Urinary bladder (tissue), 4 donors: ENCODE measurements at places on chromosomes 6 and 20. TPM values are rescaled to one million over a fixed set of nuclear protein-coding genes. Genes with fewer than 3 reads are reported as not detected.

Gene SCAND1
- 17.9 TPM for total RNA-seq

Gene PACRG
- 5.6 TPM for total RNA-seq

Gene BHLHE23
- 0.26 TPM for total RNA-seq

Gene SLC13A3
- total RNA-seq: 5.4 TPM

Gene IPCEF1
- total RNA-seq: 3.0 TPM

Gene SNAP91
- 5.2 TPM for total RNA-seq

Gene OR2J3
- not detected for total RNA-seq

Gene ASIP
- not detected for total RNA-seq

Gene FAM217A
- total RNA-seq: not detected

Gene SNX5
- 138 TPM for total RNA-seq

Gene LRFN2
- total RNA-seq: 0.11 TPM

Gene KATNA1
- total RNA-seq: 28.8 TPM

Gene NDUFAF5
- 18.8 TPM for total RNA-seq

Gene EYA2
- total RNA-seq: 2.2 TPM
